ENCODE measurements at places on chromosomes 1 and 21.

- no peak for DNase-seq
These were observed 32.2 kb upstream of the GADD45A start for GRCh38 chr1:67652800-67653199.

DNA sequence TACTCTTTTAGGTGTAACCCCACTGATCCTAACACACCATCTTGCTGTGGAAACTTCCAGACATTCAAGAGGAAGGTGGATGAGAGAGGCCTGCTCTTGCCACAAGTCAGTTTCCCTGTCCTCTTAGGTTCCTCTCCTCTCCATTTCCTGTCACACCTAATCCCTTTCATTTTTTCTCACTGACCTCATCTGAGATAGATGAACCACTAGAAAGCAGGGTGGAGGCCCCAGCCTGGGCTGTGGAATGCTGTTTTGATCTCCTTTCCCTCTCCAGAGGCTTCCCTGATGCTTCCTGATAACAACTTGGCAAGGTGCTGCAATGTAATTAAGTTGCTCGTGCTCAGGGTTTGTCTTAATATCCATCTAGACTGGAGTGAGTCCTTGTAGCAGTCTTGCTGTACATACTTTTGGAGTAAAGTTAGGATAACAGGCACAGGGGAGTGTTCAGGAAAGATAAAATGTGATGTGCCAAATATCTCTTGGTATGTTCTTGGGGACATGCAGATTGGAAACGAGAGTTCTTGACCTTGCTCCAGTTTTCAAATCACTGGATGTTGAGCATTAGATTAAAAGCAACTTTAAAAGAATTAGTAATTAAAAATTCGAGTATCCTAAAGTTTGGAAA is 11.2 kb downstream of the LRRC42 start:
- DNase-seq: no peak

GRCh38 chr1:35575416-35575958 is 2.4 kb downstream of the TFAP2E start:
- DNase-seq: no peak

GRCh38 chr1:156929596-156930238 is 9.3 kb downstream of the LRRC71 start:
- DNase-seq: no peak

DNA sequence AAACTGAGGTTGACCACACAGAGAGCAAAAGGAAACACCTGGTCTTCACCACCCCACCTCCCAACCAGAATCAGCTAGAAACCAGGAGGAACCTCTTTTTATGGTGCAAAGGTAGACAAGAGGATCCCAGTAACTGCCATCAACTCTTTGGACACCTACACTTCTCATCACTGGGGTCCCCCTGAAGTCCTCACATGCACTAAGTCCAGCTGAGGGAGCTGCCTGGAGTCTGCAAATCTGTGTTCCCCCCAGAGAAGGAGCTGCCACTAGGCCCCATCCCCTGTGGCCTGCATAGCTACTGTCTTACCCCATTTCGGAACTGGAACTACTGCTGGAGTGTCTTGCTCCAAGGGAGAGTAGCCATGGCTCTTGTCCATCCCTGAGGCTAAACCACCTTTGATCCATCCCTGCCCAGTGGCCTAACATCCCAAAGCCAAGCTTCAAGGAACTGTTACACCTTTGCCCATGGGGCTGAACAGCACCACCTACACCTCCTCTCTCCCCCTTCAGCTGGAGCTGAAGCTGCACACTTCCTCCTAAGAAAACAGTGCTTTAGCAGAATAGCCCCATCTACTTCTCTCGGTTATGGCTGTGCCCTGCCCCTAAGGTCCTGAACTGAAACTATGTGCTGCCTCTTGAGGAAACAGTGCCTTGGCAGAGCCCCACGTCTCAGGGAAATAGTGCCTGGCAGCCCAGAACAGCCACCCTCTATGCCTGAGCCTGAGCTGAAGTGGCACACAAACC is 85.4 kb upstream of the CD53 start:
- DNase-seq: no peak

GRCh38 chr21:45270306-45270821 is 17.3 kb downstream of the POFUT2 start:
- no peak for DNase-seq

- DNase-seq: no peak
These were observed 88.5 kb downstream of the CEP350 start for GRCh38 chr1:180042988-180043622.

- peak; percentile 56 for DNase-seq
These were observed at the start of gene GPR153 for GRCh38 chr1:6260961-6261614. GPR153 (minus strand) TSS chr1:6261098; CDS start chr1:6254905, 6,193 bp downstream.

DNA sequence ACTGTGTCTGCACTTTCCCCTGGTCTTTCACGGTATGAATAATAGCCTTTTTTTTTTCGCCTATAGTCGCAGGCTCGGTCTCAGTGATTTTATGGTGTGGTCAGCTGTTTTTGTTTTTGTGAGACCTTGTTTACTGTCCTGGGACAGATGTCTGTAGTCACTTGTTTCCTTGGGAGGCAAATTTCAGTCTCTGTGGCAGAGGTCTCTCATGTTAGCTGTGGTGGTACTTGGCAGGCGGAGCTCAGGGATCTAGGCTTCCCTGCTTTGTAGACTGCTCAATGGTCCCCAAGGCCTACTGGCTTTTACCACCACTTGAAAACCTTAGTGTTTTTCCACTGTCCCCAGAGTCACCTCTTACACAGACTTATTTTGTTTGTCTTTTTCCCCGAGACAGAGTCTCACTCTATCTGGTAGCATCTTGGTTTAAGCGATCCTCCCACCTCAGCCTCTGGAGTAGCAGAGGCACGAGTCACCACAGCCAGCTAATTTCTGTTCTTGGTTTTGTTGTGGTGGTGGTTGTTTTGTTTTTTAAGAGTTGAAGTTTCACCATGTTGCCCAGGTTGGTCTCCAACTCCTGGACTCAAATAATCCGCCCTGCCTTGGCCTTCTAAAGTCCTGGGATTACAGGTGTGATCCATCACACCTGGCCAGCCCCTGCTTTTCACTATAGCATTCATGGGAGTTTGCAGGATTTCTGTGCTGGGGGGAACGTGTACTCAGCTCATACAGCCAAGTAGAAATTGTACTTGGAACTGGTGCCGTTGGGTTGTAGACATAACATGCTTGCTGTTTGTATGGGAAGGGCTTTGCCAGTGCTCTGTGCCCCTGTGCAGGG is 10.3 kb downstream of the RNU1-2 start:
- DNase-seq: no peak

- no peak for DNase-seq
These were observed 27.2 kb upstream of the COL24A1 start for GRCh38 chr1:86183810-86184209.

GRCh38 chr1:92485381-92486250 is 1.1 kb downstream of the GFI1 start:
- DNase-seq: peak; percentile 90

DNA sequence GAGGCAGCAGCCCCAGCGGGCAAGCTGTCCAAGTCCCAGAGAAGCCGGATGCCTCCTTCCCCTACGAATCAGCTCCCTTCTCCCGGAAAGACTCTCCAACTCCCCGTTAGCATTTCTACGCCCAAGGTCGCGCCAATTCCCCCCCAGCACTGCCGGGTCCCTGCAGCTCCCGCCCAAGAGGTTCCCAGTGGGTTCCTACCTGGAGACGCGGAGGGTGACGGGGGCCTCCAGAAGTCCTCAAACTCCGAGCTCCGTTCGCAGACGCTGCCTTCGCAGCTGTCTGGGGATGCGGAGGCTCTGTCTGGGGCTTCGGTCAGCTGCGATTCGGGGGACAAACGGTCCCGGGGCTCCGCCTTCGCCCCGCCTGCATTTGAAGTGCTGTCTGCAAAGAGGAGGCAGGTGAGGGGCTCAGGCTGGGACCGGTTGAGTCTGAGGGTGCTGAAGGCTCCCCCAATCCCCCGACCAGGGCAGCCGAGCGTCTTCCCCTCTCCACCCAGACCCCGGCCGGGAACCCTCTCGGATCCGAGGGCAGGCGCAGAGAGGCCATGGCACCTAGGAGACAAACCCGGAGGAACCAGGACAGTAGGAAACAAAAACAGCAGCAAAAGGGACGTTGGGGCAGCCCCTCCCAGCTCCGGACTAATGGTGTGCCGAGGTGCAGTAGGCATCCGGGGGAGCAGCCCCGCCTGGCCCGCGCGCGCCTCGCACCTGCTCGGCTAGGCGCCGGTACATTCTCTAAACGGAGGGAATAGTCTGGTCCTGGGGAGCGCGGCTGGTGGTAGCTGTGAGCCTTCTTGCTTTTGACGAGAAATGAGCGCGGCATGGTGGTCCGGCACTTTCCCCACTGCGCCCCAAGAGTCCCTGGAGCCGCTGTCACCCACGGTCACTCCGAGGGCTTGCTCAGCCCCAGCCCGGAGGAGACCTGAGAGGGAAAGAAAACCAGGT is 3.8 kb downstream of the GFI1 start:
- no peak for DNase-seq

- no peak for DNase-seq
These were observed 44.3 kb upstream of the BATF3 start for GRCh38 chr1:212743901-212744475.

DNA sequence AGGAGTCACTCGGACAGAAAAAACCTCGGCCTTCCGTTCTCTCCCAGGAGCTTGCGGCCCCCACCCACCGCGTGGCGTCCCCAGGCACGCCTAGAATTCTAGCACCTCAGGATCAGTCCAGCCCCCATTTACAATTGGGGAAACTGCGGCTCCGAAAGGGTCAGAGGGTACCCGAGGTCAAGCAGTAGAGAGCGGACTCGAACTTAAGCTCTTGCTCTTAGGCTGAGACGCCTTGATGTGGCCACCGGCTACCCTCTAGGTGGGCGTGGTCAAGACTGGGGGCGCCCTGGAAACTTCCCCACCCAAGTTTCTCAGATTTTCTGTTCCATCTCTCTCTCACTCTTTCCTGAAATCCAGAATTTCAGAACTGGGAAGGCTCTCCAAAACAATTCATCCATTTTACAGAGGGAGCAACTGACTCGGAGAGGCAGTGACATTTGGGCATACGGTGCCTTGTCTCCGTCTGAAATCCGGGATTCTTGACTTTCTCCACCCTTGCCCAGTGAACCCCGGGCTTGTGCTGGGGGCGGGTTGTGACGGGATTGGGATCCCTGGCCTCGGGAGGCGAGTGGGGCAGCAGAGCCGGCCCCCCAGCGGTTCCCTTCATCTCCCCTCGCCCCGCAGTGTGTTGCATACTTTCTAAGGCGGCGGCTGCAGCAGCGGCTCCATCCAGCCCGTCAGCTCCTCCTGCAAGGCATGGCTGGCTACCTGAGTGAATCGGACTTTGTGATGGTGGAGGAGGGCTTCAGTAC is 777 bp downstream of the AZIN2 start:
- no peak for DNase-seq

DNA sequence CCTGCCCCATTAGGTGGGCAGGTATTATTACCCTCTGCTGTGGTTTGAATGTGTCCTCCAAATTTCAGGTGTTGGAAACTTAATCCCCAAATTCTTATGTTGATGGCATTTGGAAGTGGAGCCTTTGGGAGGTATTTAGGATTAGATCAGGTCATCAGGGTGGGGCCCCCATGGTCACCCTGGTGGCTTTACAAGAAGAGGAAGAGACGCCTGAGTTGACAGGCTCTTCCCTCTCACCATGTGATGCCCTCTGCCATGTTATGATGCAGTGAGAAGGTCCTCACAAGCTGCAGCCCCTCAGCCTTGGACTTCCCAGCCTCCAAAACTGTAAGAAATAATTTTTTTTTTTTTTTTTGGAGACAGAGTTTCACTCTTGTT is 8.8 kb upstream of the THEMIS2 start:
- DNase-seq: no peak

DNA sequence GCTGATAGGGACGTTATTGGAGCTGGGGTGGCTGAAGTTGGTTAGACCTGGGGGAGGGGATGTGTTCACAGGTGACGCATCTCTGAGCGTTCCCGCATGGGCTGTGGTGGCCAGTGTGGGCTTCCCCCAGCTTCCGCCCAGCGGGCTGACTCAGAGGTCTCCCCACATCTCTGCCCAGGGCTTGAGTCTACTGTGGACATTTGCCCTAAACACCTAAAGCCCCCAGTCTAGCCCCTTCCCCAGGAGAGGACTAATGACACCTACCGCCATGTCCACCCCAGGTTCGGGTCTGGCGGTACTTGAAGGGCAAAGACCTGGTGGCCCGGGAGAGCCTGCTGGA is 2.0 kb downstream of the AGRN start:
- no peak for DNase-seq

GRCh38 chr21:43719748-43720538 is 1.0 kb downstream of the PDXK start:
- DNase-seq: no peak

DNA sequence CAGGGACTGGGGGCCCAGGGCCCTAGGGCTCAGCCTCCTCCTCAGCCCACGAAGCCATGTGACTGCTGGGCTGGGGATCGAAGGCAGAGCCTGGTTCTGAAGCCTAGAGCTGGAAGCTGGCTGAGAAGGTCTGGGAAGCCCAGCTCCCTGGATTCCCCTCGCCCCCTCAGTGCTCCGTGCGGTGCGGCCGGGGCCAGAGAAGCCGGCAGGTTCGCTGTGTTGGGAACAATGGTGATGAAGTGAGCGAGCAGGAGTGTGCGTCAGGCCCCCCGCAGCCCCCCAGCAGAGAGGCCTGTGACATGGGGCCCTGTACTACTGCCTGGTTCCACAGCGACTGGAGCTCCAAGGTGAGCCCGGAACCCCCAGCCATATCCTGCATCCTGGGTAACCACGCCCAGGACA is 9.1 kb downstream of the ADAMTSL4 start:
- DNase-seq: no peak

DNA sequence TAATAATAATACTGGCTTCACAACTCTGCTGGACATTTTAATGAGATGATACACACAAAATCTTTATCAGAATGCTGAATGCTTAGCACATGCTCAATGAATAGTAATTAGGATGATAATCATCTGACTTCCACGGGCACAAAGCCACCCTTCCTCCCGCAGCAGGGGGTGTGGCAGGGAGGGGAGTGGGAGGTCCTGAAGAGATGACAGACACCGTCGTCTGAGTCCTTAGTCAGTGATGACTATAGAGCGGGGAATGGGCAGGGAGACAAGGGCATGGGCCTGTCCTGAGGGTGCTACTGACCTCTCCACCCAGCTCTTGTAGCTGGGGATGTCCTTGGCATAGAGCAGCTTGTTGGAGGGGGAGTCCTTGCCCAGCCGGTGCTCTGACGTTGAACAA is 117.6 kb upstream of the CD34 start:
- no peak for DNase-seq

DNA sequence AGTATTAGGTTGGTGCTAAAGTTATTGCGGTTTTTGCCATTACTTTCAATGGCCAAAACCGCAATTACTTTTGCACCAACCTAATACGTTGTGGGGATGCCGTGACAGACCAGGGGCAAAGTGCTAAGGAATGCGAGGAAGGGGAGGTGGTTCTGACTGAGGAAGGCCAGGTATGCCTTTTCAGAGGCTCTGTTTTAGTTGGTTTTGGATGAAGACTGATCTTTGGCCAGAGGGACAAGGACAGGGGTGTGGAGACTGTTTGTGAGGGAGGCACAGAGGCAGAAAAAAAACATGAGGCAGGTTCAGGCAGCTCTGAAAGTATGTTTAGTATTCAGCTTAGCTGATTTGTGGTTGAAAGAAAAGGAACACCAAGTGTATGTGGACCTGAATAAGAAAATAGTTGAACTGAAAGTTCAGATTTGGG is 358.2 kb downstream of the RPS6KC1 start:
- no peak for DNase-seq

- DNase-seq: peak; percentile 23
These were observed 14.9 kb upstream of the KCNK1 start for GRCh38 chr1:233598891-233599541.

Measured in activated T-cell treated with anti-CD3 and anti-CD28 coated beads for 48 hours (primary cell).